ENCODE measurements at places on chromosomes 2 and 18. TPM values are rescaled to one million over a fixed set of nuclear protein-coding genes. Genes with fewer than 3 reads are reported as not detected.

- H3K27me3 ChIP-seq: peaks cover 9% of the 10 kb centered on the region
- no peak overlapping the region for H3K27ac ChIP-seq
- no peaks in the 10 kb centered on the region for H3K36me3 ChIP-seq
- H3K4me1 ChIP-seq: peaks cover 2% of the 10 kb centered on the region
- no peak for DNase-seq
These were observed 43.8 kb downstream of the CYBRD1 start for GRCh38 chr2:171566057-171566456.

GRCh38 chr2:96537734-96538486 lies 1.4 kb downstream of the ARID5A start:
- H3K27me3 ChIP-seq: no peaks in the 10 kb centered on the region
- peak; percentile 52 for DNase-seq
- H3K36me3 ChIP-seq: peaks cover 2% of the 10 kb centered on the region
- H3K4me3 ChIP-seq: peak overlapping the region; percentile 97

- no peaks in the 10 kb centered on the region for H3K27me3 ChIP-seq
- no peak overlapping the region for H3K4me3 ChIP-seq
- peaks cover 9% of the 10 kb centered on the region for H3K36me3 ChIP-seq
- no peak for DNase-seq
These were observed 44.5 kb downstream of the METTL8 start for GRCh38 chr2:171389325-171389724.

DNA sequence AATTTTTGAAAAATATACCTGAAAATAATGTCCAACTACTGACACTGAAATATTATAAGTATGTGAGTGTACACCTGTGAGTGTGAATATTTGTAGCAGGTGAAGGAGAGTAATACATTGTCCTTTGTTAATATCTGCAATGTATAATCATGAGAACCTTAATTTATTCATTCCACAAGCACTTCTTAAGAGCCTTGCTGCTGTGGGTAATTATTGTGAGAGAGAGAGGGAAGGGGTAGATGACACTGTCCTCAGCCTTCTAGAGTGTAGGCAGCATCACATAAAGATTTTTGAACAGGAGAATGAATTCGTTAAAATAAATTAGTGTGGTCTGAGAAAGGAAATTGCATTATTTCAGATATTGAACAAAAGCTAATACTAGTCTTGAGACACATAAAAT lies 157.2 kb downstream of the MAP2 start:
- H3K4me3 ChIP-seq: no peak overlapping the region
- no peaks in the 10 kb centered on the region for H3K27me3 ChIP-seq
- peaks cover 10% of the 10 kb centered on the region for H3K4me1 ChIP-seq
- H3K27ac ChIP-seq: no peak overlapping the region
- DNase-seq: no peak
- no peaks in the 10 kb centered on the region for H3K36me3 ChIP-seq

DNA sequence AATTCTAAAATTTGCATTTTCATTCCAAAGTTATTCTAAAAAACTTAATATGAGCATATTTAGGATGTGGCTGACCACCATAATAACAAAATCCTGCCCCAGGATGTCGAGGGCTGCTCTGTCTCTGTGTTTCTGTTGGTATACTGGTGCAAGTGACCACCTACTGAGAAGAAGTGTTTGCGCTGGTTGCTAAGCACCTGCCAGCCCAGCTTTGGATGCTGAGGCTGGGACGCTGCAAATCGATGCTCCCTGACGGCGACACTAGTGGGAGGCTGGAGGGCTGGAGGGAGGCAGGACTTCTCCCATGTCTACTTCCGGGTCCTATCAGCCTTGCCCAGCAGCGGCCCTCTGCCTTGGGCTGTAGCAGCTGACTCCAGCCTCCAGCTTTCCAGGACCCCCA lies 45.0 kb downstream of the LAMA1 start:
- H3K36me3 ChIP-seq: no peaks in the 10 kb centered on the region
- H3K27me3 ChIP-seq: no peaks in the 10 kb centered on the region
- no peak overlapping the region for H3K4me3 ChIP-seq
- DNase-seq: no peak
- H3K27ac ChIP-seq: no peak overlapping the region
- no peaks in the 10 kb centered on the region for H3K4me1 ChIP-seq

DNA sequence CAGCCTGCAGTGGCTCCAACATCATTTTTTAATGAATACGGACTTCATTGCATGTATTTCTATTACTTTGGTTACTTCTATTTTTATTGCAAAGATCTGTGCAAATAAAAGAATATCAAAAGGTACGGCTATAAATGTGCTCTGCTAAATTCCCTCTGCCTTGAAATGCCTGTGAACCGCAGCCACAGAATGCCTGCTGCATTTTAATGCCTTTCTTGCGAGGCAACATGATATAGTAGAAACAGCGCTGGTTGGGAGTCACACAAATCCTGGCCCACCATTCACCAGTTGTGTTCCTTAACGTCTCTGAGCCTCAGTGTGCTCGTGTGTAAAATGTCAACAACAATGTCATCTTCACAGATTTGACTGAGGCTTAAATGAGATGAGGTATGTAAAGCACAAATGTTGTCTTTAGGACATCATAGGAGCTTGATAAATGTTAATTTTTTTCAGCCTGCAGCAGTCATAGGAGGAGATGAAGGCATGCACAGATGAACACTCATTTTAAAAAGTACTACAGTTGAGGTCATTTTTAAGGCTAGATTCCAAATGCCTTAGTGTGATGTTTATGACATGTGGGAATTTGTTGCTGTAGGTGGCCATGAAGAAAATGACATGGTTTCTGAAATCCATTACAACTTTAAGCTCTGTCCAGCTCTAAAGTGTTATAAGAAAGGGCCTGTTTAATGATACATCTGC lies 187.6 kb upstream of the NRP2 start:
- no peak overlapping the region for H3K27ac ChIP-seq
- H3K36me3 ChIP-seq: no peaks in the 10 kb centered on the region
- DNase-seq: no peak
- peaks cover 9% of the 10 kb centered on the region for H3K27me3 ChIP-seq
- no peak overlapping the region for H3K4me3 ChIP-seq
- no peaks in the 10 kb centered on the region for H3K4me1 ChIP-seq

Gene SULT1C4
- 0.31 TPM for total RNA-seq

Gene SPEG
- total RNA-seq: 7.3 TPM

Gene IFIH1
- total RNA-seq: 56.0 TPM

Gene NAT8
- not detected for total RNA-seq

Measured in T-helper 17 cell (primary cell).